CD4-positive, alpha-beta T cell treated with Interleukin-17A for 4 hours (primary cell): ENCODE measurements at places on chromosomes 12 and 14.

DNA sequence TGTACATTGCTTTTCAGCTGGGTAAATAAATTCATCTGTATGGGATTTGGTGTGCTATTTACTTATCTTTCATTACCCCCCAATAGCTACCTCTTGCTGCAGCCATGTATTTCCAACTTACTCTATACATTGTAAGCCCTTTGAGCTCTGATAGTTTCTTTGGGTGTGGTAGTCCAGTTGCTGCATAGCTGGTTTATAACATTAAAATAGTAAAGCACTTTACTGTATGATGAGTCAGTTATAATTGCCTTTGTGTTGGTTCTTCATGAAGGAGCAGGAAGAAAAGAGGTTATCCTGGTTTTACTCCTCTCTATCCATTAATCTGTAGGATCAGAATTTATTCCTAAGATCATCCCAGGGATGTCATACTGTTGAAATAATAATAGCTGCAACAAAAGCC lies 15.7 kb downstream of the TBC1D30 start:
- no peak for DNase-seq

DNA sequence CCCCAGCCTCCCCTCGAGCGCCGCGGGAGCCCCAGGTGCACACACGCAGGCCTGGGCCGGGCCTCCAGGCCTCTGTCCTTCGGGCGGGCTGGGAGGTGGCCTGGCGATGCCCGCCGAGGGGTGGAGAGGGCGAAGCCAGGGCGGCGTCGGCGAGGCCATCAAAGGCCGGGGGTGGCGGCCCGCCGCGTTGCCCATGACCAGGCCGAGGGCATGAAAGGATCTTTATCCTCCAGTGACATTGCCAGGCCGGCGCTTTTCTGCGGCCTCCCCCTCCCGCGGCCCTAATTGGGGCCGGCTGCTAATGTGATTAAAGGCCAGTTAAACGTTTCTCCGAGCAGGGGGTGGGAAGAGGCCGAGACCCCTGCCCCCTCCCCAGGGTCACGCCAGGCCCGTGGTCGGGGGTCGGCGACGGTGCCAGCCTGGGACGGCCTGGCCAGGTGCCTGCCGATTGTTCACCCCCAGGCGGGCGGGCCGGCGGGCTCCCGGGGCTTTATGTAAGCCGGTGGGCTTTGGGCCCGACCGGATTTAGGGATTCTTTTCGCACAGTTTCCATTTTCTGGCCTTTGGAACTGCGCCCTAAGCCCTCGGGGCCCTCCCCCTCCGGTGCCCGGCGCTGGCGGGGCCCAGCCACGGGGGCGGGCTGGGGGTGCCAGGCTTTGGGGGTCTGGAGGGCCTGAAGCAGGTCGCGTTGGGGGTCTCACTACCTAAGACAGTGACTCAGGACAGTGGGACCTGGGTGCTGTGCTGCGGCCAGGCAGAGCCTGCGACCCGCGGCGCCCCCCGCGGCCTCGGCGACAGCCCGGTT lies 103.2 kb upstream of the DIO3 start:
- DNase-seq, result no peak

GRCh38 chr14:60753264-60754119 lies 18.9 kb downstream of the MNAT1 start:
- peak; percentile 36 for DNase-seq

- DNase-seq, result no peak
Measured at GRCh38 chr14:67317822-67318221, 41.8 kb downstream of the ATP6V1D start.

- no peak for DNase-seq
Measured at GRCh38 chr14:23171222-23171975, 12.1 kb downstream of the SLC7A8 start.

- no peak for DNase-seq
Measured at GRCh38 chr12:107179871-107180270, 86.5 kb upstream of the CRY1 start.

- no peak for DNase-seq
Measured at GRCh38 chr12:85484387-85484786, 204.4 kb downstream of the ALX1 start.

GRCh38 chr14:96698960-96699539 lies 98.1 kb upstream of the VRK1 start:
- DNase-seq, result peak; percentile 5

DNA sequence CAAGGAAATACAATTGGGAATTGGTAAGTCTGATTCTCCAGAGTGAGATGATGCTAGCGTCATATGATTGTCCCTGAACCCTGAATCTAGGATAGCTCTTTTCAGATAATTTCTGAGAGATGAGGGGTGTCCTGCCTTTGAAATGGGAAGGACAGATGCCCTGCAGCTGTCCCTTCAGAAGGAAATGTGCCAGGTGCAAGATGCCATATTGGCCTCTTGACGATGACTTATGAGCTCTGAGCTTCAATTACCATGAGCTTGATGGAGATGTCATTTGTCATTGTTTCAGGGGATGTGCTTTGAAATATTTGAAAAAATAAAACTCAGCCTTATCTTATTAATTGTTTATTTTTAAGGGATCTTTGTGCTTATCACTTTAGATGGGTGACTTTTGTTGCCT lies 185.1 kb downstream of the DACT1 start:
- no peak for DNase-seq

DNA sequence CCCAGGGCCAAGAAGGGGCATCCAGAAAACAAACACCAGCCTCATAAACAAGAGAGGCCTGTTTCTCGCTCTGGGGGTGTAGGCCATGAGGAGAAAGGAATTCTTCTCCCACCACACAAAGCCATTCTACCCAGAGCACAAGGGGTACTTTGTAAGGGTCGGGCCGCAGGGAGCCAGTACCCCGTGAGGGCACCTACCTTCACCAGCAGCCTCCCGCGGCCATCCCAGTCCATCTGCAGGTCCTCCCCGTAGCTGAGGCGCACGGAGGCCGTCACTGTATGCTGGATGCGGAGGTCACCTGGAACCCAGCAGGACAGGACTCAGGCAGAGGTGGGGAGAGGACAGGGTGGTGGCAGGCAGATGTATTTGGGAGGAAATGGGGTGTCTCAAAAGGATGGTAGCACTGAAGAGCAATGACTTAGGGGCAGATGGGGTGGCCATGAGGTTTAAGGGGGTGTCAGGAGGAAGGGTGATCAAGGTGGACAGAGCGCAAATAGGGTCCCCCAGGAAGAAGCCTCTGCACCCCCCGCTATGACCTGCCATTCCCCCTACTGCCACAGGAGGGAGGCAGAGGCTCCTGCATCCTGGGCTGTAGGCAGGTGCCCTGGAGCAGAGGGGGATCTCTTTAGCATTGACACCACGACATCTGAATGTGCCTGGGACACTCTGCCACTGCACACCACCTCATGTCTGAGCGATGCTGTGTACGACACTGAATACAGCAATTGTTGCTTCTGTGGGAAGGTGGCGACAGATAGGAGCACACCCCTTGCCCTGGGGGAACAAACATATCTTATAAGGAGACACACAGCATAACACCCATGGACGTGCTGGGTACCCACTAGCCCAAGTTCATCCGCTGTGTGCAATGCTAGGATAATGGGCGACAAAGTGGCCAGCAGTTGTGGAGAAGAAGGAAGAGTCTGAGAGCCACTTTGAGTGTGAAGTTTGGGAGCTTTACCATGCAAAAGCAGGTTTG lies 61.4 kb downstream of the VWF start:
- peak; percentile 66 for DNase-seq

DNA sequence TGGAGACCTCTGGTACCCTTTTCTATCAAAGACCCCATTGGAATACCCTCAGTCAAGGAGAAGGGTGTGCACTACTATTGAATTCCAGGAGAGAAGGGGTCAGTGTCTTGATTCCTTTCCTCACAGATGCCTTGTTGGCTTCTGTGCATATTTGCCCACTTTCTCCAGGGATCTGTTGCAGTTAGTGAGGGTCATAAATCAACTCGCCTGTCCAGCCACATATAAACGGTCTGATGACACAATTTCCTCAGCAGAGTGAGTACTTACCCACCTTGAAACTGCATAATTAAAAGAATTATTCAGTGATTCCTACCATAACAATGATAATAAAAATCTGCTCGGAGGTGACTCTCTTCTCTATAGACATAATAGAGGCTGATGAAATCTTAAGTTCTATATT lies 13.9 kb upstream of the DCD start:
- DNase-seq, result no peak

GRCh38 chr12:120227233-120228040 lies 26.5 kb upstream of the RPLP0 start:
- DNase-seq, result no peak

GRCh38 chr14:66380143-66380542 lies 106.0 kb upstream of the CCDC196 start:
- no peak for DNase-seq

- DNase-seq, result no peak
Measured at GRCh38 chr14:64706593-64707193, 2.5 kb downstream of the PLEKHG3 start.

GRCh38 chr14:37270629-37271028 lies 72.9 kb downstream of the MIPOL1 start:
- no peak for DNase-seq

DNA sequence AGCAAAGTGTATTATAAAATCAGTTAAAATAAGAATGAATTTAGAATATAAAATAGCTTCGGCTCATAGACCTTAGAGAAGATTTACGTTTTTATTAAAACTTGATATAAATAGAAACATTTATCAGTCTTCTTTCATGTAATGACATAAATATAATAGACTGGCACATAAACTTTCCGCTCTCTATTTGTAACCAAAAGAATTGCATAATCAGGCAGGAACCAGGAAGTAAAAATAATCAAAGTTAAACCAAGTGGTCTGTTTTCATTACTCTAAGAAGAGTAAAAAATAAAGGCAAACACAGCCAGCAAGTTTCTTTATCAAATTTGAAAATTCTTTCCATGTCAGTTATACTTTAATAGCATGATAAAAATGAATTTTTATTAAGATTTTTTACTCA lies 46.3 kb upstream of the ATP2A2 start:
- DNase-seq, result no peak

DNA sequence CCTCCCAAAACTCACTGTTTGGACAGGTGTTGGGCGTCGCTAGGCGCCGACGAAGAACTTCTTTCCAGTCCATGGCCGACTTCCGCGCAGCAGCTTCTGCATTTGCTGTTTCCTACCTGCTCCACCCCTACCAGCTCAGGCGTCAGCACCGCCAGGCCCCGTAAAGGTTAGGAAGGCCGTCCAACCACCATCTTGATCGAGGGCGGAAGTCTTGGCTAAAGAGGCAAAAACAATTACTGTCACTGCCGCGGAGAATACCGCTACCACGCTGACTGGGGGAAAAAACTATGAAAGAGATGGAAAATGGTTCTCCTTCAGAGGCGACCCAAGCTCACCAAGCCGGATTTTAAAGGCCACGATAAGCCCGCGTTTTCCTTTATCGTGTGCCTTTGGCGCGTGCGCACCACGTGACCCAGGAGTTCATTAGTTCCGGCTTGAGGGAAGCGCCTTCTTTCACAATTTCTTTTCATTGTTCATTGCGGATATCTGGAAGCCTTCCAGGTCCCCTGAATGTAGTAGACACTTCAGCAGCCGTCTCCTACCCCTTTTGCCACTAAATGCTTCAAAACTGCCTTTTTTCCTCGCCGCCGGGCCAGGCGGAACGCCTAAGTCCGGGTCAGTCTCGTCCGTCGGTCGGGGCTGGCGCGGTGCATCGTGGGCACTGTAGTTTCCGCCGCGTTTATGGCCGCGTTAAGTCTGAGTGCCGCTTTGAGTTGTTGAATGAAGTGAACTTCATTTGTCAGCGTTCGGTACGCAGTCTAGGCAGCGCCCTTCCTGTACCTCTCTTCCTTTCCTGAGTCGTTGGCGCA lies at the start of the genes PPP2R3C and PRORP:
PPP2R3C (minus strand) TSS at position 104 of the 809 bp plus-strand sequence; CDS start at position 73, 31 bp downstream.
PRORP (plus strand) TSS at position 666 of the 809 bp plus-strand sequence. CDS start 694 bp downstream, outside the sequence.
- peak; percentile 90 for DNase-seq

- DNase-seq, result no peak
Measured at GRCh38 chr12:25372969-25373817, 122.5 kb upstream of the KRAS start.

DNA sequence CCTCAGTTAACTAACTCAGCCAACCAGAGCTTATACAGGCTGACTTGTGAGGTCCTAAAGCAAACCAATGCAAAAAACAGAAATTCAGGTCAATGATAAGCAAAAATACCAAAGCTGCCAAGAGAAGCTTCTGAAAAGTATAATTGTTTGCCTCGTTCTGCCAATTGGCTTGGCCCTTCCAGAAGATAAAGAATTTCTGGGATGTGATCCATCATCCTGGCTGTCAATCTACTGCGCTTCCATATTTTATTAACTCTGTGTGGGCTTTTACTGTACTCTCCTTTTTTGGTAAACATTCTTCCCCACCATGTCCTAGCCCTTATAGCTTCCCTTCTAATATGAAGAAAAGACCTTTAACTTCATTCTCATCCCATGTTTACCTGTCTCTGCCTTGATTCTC lies 387.9 kb downstream of the TMEM117 start:
- no peak for DNase-seq

DNA sequence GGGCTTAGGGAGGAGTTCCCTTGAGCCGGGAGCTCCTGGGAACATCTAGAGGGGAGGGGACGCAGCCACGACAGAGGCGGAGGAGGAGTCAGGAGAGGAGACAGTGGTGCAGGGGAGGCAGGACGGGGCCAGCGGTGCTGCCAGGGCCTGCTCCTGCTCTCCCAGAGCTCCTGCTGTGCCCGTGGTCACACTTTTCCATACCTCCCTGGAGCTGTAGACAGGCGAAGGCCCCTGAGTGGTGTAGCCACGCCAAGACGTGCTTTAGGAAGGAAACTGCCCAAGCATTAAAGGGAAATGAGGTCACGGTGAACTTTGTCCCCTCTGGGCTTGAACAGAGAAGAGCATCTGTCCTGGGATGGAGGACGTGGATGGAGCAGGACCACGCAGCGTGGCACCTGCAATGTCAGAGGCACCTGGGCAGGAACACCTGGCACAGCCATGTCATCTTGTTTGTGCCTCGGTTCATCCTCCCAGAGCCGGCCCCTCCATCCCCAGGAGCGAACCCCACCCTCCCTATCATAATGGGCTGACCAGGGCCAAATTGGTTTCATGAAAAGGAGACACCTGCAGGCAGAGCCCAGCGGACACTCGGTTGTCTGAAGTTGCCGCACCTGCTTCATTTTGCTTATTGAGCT lies 239.5 kb upstream of the SFSWAP start:
- DNase-seq, result no peak

DNA sequence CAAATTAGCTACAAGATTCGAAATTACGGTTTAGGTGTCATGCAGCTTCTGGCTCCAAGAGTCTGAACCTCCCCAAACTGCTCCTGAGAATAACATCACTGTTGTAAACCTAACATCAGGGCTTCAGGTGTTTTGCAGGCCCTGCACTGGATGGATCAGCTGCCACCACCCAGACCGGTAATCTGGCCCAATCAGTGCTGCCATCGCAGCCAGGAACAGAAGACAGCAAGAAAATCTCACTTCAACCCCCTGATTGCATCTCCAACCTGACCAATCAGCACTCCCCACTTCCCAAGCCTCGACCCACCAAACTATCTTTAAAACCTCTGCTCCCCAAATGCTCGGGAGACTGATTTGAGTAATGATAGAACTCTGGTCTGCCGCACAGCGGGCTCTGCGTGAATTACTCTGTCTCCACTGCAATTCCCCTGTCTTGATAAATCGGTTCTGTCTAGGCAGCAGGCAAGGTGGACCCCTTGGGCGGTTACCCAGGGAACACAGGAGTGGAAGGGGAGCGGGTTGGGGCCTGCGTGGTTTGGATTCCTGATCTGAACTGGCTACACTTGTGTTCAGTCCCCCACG lies 268.5 kb upstream of the SFSWAP start:
- no peak for DNase-seq
